ENCODE measurements at places on chromosomes 12 and 14. TPM values are rescaled to one million over a fixed set of nuclear protein-coding genes. Genes with fewer than 3 reads are reported as not detected.

The NKX2-8 gene
- not detected for total RNA-seq

The PGF gene
- total RNA-seq = 6.6 TPM

DNA sequence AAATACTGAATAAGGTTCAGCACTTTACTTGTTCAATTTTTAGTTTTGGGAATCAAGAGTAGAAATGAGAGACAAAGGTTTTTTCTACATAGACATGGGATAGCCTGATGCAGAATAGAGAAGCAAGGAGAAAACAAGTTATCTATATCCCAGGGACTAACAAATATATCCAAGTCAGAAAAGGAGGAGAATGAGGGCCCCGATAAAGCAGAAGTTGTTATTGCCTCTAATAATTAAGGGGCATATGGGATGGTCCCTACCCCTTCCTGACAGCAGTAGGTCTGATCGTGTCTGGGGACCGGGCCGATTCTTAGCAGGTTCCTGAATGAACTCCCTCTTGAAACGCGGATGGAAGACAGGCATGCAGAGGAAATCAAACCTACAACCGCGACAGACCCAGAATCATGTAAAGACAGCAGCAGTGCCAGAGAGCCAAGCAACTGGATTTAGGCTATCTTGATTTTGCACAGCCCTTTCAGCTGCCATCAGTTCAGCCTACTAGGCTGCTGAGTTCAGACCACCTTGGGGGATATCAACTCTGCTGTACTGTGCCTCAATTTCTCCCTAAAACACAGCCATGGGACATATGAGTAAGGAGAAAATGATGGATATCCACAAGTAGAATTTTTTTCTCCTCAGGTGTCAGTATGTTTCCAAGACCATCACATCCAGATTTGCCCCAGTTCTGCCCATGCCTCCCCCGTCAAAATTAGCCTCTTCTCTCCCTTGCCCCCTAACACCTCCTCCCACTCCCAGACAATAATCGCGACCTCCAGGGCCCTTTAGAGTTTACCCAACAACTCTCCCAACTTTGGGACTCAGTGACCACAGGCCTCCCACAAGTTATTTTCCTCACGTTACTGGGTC, 706 bp downstream of the PRMT5 start:
- H3K4me1 ChIP-seq = peaks cover 49% of the 10 kb centered on the region
- H3K36me3 ChIP-seq = no peaks in the 10 kb centered on the region
- peak overlapping the region; percentile 93 for H3K27ac ChIP-seq
- H3K27me3 ChIP-seq = no peaks in the 10 kb centered on the region
- DNase-seq = no peak

DNA sequence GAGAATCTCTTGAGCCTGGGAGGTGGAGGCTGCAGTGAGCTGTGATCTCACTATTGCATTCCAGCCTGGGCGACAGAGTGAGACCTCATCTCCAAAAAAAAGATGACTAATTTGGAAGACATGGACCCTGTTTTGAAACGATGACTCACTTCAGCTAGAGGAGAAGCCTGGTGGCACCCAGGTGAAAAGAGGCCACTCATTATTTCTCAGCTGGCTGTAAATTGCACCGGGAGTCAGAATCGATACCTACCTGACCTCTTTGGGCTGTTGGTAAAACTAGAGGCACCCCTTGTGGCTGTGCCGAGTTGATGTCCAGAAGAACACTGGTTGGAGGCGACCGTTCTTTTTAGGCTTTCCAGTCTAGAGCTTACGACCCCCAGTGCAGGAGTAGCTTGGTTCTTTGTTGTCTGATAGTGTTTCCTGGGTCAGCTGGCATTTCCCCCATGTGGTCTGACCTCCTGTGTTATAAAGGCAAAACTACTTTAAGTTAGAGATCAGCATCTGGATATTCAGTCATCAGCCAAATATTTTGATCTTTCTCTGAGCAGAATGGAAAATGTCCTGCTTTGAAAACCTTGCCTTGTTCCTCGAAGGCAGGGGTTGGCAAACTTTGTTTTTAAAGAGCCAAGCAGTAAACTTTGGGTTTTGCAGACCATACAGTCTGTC, 93.2 kb downstream of the CHST11 start:
- H3K4me3 ChIP-seq = no peak overlapping the region
- no peaks in the 10 kb centered on the region for H3K27me3 ChIP-seq
- no peak for DNase-seq
- H3K4me1 ChIP-seq = no peaks in the 10 kb centered on the region
- no peak overlapping the region for H3K27ac ChIP-seq

The FAIM2 gene
- total RNA-seq = 1.0 TPM

The RFX4 gene
- not detected for total RNA-seq

DNA sequence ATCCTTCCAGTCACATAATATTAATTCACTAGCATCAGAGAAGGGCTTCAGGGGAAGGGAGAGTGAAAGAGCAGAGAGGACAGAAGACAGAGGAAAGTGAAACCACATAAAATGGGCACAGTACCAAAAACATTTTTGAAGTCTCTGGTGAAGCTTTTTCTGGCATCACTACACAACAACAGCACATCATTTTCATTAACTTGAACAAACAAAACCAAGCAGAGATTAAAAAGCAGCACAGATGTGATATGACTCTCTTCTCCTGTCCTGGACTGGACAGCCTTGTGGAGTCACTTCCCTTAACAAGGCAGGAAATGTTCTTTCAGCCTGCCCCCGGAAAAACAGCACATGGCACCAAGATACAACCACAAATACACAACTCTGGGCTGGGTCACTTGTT, 112.0 kb downstream of the TSPAN8 start:
- no peak overlapping the region for H3K27ac ChIP-seq
- DNase-seq = no peak
- no peaks in the 10 kb centered on the region for H3K36me3 ChIP-seq
- no peak overlapping the region for H3K4me3 ChIP-seq
- no peaks in the 10 kb centered on the region for H3K4me1 ChIP-seq
- H3K27me3 ChIP-seq = no peaks in the 10 kb centered on the region

The KRT83 gene
- total RNA-seq = not detected

The HECTD4 gene
- 45.2 TPM for total RNA-seq

DNA sequence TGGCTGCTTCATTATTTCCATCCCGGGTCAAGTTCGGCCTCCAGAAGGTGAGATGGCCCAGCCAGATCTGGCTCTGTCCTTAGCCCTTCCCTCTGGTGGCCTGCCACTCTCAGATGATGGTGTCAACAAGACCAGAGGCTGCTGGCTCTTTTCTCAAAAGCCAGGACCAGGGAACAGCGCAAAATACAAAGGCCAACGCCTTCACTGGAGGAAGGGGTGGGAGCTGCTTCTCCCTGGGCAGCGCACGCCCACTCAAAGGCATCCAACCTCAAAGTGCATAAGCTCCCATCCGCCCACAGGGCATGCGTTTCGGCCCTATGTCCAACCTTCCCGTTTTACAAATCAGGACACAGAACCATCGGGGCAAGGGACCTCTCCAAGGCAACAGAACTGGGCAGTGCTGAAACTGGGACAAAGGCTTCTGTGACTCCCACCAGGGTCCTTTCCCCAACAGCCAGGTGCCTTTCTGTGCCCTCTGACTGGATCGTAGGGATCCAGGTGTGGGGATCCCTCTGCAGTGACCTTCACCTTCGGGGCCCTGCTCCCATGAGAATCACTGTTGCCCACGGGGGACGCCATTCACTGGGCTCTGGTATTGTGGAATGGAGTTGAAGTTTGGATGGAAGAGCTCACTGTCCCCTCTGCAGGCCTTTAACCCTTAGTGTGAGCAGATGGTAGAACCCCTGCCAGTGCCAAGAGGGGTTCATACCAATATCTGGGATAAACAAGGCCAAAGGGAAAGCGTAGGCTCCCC, 76.8 kb downstream of the NINJ2 start:
- H3K36me3 ChIP-seq = no peaks in the 10 kb centered on the region
- H3K4me1 ChIP-seq = peaks cover 13% of the 10 kb centered on the region
- H3K27ac ChIP-seq = no peak overlapping the region
- H3K4me3 ChIP-seq = no peak overlapping the region
- no peaks in the 10 kb centered on the region for H3K27me3 ChIP-seq
- no peak for DNase-seq

GRCh38 chr12:104966677-104967076, 8.6 kb upstream of the SLC41A2 start:
- H3K36me3 ChIP-seq = no peaks in the 10 kb centered on the region
- no peaks in the 10 kb centered on the region for H3K4me1 ChIP-seq
- no peak overlapping the region for H3K27ac ChIP-seq
- H3K4me3 ChIP-seq = no peak overlapping the region
- no peak for DNase-seq

GRCh38 chr12:117149431-117149830, 40.8 kb downstream of the FBXO21 start:
- no peak overlapping the region for H3K4me3 ChIP-seq
- no peak for DNase-seq
- H3K36me3 ChIP-seq = no peaks in the 10 kb centered on the region
- no peaks in the 10 kb centered on the region for H3K27me3 ChIP-seq

- H3K27ac ChIP-seq = no peak overlapping the region
- no peaks in the 10 kb centered on the region for H3K27me3 ChIP-seq
- no peaks in the 10 kb centered on the region for H3K4me1 ChIP-seq
- no peaks in the 10 kb centered on the region for H3K36me3 ChIP-seq
- H3K4me3 ChIP-seq = no peak overlapping the region
- no peak for DNase-seq
These were observed 244.3 kb downstream of the DIO2 start for GRCh38 chr14:79967001-79967400.

The MYO1A gene
- total RNA-seq = not detected

The NUDT4 gene
- total RNA-seq = 59.7 TPM

DNA sequence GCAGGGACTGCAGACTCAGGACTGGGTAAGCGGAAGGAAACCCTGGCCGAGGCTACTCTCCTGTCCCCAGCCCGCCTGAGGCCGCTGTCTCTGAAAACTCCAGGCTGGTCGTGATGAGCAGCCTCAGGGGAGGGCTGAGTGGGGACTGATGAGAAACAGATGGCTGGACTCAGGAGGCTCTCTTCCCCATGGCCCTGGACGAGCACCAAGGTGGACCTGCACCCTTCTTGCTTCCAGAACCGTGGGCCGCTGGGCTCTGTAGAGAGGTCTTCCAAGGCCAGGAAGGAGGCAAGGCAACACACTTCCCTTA, 1.1 kb downstream of the TEX22 start:
- no peaks in the 10 kb centered on the region for H3K27me3 ChIP-seq
- peaks cover 24% of the 10 kb centered on the region for H3K4me1 ChIP-seq
- no peaks in the 10 kb centered on the region for H3K36me3 ChIP-seq
- H3K4me3 ChIP-seq = no peak overlapping the region
- no peak overlapping the region for H3K27ac ChIP-seq

The LRCOL1 gene
- total RNA-seq = not detected

The LRTM2 gene
- total RNA-seq = not detected

GRCh38 chr14:50791201-50791600, 39.8 kb downstream of the NIN start:
- H3K27me3 ChIP-seq = no peaks in the 10 kb centered on the region
- DNase-seq = no peak
- H3K4me3 ChIP-seq = no peak overlapping the region

All from body of pancreas (tissue), 4 donors.